Posterior cingulate gyrus (tissue), 11 donors: ENCODE measurements at places on chromosomes 4 and X.

- DNase-seq = no peak
Observed at GRCh38 chrX:12210196-12210815, 72.0 kb downstream of the FRMPD4 start.

DNA sequence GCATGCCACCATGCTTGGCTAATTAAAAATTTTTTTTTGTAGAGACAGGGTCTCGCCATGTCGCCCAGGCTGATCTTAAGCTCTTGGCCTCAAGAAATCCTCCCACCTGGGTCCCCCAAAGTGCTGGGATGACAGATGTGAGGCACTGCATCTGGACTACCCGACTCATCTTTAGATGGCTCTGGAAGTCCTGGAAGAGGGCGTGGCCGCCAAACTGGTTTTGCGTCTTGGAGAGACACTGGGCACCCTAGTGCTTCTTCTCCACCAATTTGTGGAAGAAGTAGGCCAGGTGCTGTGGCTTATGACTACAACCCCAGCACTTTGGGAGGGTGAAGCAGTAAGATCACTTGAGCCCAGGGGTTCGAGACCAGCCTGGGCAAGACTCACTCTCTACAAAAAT lies 47.6 kb downstream of the HOPX start:
- DNase-seq = no peak

GRCh38 chrX:46643636-46644035 lies 70.1 kb downstream of the CHST7 start:
- no peak for DNase-seq

DNA sequence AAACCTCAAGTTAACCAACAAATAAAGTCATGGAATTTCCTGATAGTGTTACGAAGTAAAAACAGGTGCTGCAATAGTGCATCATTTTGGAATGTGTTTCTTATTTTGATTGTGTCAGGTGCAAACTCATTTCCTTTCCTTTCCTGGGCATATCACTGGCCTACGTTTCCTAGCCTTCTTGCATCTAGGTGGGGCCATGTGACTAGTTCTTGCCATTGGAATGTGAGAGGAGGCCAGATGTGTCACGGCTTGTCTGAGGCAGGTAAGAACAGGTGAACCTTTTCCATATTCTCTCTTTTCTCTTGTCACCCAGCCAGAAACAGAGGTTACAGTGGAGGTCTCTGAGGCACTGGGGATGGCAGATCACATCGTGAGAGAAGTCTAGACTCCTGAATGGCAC lies 868.0 kb downstream of the RPA4 start:
- no peak for DNase-seq

DNA sequence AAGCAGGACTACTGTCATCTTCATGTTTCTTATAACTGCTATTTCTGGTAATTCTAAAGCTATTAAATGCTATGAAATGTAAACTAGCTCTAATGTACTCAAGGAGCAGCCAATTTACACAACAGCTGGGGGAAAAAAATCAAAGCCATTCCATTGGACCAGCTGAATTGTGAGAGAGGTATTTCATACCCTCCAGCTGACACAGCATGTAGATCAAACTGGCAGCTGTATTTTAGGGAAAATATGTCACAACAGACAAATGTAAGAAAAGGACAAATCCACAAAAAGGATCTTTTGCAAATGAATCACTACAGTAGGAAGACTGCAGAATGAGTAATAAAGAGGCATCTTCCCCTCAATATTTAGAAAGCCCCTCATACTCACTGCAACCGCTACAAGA lies 65.2 kb upstream of the FAM47B start:
- no peak for DNase-seq
